ENCODE measurements at places on chromosomes 12 and 14.

DNA sequence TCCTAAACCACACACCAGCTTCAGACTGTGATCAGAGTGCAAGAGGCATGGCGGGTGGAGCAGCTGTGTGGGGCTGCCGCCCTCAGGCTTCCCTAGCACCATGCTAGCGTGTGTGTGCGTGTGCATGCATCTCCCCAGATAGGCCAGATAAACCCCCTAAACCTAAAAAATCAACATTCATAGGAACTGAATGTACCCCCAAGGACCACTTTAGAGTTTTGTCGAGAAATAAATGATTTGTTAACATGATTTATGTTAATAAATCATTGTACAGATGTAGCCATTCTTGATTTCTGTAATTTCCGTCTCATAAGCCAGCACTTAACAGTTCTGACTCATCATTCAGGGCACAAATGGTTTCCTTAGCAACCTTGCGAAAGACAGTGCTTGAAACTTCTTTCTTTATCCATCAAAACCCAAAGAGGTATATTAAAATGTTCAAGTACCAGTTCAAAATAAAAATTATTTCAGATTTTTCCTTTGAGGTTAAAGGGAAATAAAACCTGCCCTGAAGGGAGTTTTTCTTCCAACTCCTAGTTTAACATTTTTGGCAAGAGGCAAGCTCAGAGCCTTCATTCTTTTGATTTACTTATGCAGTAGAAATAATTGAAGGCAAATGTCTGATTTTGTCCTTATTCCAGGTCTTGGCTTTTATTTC is 206.2 kb upstream of the RGS6 start:
- DNase-seq, result no peak

GRCh38 chr14:89351516-89352404 is 65.3 kb downstream of the FOXN3 start:
- no peak for DNase-seq

DNA sequence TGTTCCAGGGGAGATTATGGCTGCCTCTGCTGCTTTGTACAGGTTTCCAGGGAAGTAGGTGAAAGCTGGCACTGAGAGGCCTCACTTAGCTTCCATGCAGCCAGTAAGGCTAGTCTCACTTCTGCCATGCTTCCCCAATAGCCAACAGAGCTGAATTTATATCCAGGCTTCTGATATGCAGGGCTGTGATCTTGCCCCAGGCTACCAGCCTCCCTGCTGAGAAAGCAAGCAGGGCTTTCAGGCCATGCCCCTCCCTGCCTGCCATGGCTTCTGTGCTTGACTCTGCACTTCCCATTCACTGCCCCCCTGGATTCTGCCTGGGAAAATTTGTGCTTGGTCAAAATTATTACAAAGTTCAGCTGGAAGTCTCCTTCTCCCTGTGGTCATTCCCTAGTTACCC is 302.1 kb upstream of the FBXO33 start:
- no peak for DNase-seq

DNA sequence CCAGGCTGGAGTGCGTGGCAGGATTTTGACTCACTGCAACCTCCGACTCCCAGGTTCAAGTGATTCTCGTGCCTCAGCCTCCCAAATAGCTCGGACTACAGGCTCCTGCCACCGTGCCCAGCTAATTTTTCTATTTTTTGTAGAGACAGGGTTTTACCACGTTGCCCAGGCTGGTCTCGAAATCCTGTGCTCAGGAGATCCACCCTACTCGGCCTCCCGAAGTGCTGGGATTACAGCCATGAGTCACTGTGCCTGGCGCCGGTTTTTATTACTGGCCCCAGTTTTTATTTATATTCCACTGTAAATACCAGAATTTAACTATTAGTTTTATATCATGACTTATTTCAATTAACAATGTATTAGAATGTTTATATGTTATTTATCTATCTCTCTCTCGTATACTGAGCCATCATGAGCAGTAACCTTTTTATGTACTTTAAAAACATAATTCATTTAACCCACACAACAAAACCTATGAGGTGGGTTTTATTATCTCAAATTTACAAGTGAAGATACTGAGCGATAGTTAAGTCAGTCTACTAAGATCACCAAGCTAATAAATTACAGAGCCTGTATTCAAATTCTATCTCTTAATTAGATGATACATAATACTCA is 47.8 kb downstream of the HECTD1 start:
- no peak for DNase-seq

GRCh38 chr12:56011509-56012090 is 9.2 kb upstream of the IKZF4 start:
- DNase-seq, result no peak

DNA sequence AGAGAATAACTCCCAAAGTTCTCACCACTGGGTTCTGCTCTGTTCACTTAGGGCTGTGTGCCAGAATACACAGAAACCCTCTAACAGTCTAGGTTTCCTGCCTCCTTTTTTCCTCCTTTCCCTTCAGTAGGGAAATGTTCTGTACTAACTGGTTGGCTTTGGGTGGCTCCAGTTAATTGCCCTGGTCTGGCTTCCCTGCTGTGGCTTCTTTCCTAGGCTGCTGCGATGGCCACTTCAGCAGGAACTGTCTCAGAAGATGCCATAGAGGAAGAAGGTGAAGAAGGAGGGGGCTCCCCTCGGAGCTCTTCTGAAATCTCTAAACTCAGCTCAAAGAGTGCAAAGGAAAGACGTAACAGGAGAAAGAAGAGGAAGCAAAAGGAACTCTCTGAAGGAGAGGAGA is 115.2 kb downstream of the SCN8A start:
- DNase-seq, result no peak

- DNase-seq, result peak; percentile 31
Observed at GRCh38 chr12:109927622-109928021, 27.5 kb downstream of the TCHP start.

- DNase-seq, result no peak
Observed at GRCh38 chr12:46981622-46982021, 97.8 kb upstream of the PCED1B start.
